NCI-H187 treated with DMSO at 0.1 percent for 48 hours (cell line): ENCODE measurements at places on chromosomes 12 and 14.

GRCh38 chr12:47394070-47394469 is 311.8 kb downstream of the RPAP3 start:
- no peak for DNase-seq

GRCh38 chr12:823028-823698 is 70.8 kb downstream of the WNK1 start:
- no peak for DNase-seq

GRCh38 chr12:45613296-45613695 is 116.2 kb upstream of the ARID2 start:
- no peak for DNase-seq

DNA sequence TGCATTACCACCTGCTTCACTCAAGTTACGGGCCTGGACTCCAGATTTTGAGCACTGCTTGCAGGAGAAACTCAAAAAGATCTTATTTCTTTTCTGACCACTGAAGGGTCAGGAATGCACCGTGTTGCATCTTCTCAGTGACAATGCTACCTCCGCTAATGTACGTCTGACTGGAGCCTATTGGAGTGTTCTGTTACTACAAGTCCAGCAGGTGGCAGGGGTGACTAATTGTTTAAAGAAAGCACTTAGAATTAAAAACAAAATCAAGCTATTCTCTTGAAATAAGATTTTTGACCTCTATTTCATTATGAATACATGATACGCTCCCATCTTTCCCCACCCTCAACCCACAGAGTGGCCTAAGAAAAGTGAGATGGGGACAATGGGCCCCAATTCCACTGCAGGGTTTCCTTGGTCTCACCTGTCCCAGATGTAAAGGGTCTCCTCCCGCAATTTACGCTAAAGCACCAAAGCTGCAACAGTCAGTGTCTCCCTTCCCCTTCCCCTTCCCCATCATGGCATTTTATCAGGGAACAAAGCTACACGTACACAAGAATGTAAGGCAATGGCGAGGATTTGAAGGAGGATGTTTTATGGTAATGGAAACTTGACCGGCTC is 2.2 kb downstream of the TBPL2 start:
- DNase-seq = peak; percentile 40

DNA sequence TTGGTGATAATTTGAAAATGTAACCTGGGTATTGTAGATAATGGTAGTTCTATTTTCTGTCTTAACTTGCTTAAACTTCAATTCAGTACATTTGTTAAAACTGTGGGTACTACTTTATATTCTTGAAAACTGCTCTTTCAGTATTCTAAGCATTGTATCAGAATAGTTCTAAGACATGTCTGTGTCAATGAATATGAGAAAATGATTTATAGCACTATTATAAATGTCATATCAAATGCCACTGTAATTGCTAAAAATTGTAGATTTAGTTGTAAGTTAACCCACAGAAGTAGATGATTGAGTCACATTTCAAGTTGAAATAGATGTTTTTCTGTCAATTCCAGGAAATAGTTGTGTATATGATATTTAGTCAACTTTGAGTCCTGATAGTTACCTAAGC is 2.4 kb downstream of the NAA30 start:
- DNase-seq = no peak

DNA sequence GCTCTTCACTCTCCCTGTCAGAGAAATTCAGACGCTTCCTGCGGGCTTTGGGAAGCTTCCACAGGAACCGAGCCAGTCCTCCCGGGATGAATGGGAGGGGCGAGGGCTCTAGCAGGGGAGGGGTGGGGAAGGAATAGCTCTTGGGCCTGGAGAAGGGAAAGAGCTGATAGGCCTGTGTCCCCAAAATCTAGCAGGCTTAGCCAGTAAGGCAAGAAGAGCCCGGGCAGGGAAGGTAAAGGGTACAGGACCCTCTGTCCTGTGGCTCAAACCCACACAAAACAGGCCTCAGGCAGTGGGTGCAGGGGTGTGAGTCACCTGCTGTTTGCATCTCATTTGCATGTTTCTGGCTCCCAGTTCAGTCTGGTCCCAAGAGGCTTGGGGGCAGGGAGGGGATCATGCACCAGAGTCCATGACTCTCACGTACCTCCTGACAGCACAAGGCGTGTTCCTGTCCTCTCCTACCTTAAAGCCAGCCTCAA is 8.7 kb upstream of the SMUG1 start:
- no peak for DNase-seq

- no peak for DNase-seq
Observed at GRCh38 chr14:20143911-20144310, 5.3 kb downstream of the OR4N5 start.

DNA sequence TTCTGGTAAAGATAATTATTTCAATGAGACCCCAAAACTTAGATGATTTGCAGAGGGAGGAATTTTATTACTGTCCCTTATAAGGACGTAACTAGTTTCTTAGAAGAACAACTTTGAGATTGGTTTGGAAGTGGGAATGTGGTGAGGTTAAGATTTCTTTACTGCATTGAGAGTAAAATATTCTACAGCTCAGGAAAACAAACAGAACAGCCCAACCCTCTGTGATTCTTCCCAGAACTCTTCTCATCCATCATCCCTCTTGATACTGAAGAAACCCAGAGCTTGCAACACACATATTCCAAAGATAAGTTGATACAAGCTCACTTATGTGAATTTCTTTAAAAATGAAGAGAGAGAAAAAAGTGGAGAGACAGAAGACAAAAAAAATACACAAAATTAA is 234.2 kb downstream of the CRADD start:
- DNase-seq = no peak

DNA sequence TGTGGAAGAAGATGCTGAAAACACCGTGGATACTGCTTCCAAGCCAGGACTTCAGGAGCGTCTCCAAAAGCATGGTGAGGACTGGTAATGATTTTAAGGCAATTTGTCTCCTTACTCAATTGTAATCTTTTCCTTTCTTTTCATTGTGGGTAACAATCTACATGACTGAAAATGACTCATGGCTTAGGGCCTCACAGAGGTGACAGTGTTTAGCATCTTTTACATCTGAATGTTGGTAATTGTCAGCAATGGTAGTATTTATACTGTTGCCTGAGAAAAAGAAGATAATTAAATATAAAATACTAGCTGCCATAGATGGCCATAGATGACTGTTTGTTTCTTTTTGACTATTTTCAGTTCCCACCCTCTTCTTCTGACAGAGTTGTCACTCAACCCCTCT is 31.6 kb downstream of the TULP3 start:
- no peak for DNase-seq

GRCh38 chr14:100126401-100126800 is 33.0 kb downstream of the DEGS2 start:
- no peak for DNase-seq

- DNase-seq = no peak
Observed at GRCh38 chr14:31320922-31321766, 99.2 kb downstream of the HEATR5A start.

- no peak for DNase-seq
Observed at GRCh38 chr14:89379006-89379405, 38.0 kb downstream of the FOXN3 start.

DNA sequence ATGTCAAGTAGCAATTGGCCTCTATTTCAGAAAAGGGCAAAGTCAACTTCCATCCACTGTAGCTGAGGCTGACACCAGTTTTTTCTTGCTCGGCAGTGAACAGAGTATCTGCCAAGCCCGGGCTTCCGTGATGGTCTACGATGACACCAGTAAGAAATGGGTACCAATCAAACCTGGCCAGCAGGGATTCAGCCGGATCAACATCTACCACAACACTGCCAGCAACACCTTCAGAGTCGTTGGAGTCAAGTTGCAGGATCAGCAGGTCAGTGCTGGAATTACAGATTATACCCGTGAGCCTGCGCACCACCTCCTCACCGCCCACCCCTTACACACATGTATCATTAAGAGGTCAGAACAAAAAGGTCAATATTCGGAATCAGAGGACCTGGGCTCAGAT is 19.4 kb downstream of the EVL start:
- no peak for DNase-seq

- DNase-seq = no peak
Observed at GRCh38 chr12:53496752-53497032, 2.6 kb downstream of the MAP3K12 start.

DNA sequence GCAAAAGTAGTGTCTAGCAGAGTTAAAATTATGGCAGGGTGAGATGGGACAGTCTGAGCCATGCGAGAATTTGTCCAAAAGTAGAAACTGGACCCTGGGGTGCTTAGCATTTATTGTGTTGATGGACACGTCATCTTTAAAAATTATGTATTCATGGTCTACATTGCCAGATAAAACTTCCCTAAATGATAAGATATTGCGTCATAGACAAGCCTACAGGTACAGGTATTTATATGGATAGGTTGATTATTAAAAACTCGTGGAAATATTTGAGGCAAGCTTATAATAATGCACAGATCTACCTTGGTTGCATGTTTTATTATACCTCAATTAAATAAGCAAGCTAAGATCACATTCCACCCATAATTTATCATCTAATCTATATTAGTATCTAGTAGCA is 196.0 kb upstream of the PDZRN4 start:
- no peak for DNase-seq

- no peak for DNase-seq
Observed at GRCh38 chr12:12745576-12746211, 28.5 kb downstream of the CDKN1B start.

DNA sequence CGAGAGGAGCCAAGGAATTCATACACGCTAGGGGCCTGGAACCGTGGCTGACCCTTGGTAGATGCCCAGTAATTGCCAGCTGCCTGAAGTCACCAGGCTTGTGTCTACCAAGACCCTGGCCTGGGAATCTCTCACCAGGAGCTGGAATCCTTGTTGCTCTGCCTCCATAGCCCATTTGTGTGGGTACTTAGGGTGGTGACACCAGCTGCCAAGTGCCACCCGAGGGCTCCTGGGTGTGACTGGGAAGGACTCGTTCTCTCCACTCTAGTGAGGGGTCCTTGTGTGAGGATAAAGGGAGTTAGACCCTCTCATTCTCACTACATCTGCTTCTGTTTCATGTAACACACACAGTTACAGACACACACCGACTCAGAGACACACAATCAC is 17.9 kb downstream of the SERPINA1 start:
- DNase-seq = no peak

GRCh38 chr12:120055231-120056000 is 61.1 kb downstream of the RAB35 start:
- DNase-seq = no peak

DNA sequence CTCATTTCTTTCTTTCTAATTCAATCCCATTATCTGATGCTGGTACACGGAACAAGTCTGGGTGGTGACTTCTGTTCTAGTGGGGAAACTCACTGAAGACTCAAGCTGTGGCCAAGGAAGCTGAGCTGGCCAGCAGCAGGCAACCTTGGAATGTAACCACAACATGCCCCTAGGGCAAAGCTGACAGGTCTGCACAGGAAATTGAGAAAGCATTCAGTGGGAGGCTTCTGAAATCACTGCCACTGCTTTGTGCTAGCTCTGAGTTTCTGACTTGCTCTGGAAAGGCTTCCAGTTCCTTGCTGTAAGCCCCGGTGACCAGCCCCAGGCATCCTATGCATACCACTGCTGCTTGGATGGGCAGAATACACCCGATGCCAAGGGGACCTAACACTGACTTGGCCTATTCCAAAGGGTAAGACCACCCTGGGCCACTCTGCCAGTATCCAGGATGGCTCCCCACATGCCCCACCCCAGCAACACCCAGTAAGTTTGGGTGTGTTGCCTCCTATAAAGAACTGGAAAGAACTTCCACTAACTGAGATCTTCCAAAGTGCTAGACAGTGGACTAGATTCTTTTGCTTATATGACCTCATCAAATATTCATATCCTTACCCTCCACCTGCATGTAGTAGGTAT is 84.5 kb upstream of the CDKN3 start:
- no peak for DNase-seq

DNA sequence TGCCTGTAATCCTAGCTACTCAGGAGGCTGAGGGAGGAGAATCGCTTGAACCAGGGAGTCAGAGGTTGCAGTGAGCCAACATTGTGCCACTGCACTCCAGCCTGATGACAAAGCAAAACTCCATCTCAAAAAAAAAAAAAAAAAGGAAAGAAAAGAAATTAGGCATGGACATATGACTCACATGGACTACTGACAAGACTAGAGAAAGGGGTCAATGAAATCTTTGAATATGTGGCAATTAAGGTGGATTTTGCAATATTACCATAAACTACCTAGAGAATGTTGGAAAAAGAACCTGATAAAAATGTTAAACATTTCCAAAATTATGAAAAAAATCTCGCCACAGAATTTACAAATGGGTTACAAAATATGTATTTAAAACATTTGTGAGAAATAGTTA is 873.6 kb downstream of the C12orf50 start:
- DNase-seq = no peak

- no peak for DNase-seq
Observed at GRCh38 chr14:37566811-37567371, 28.2 kb downstream of the FOXA1 start.

GRCh38 chr12:123101526-123101925 is 49.4 kb downstream of the PITPNM2 start:
- no peak for DNase-seq

DNA sequence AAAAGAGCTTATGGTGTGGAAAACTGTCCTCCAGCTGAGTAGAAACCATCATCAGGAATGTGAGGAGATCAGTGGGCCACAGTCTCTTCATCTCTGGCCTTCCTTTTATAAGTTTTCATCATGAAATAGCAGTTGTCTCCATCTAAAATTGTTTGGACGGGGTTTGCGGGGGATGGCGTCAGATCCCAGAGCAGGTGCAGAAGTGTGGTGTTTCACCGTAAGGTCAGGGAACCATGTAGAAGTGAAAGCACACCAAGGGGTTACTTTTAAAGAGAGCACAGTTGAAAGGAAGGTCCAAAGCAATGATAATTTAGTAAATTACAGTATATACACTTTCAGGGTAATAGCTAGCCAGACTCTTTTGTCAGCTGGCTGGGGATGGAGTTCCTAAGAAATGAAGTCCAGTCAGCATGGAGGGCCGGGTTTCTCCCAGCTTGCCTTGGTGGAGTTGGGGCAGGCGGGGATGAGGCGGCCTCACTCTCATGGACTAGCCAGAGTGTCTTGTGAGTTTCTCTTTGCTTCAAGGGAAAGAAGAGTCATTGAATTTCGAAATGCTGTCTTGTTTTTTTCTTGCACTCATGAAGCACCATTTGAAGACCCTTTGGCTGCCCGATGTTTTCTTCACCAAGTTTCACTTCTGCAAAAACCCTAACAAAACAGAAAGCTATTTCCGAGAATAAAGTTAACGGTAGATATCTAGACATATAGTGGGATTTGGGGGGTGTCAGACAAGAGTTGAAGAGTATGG is 100.6 kb downstream of the ETV6 start:
- no peak for DNase-seq

- DNase-seq = no peak
Observed at GRCh38 chr12:47164724-47165439, 85.1 kb upstream of the AMIGO2 start.

- DNase-seq = no peak
Observed at GRCh38 chr12:109064143-109064542, 11.8 kb downstream of the USP30 start.

- DNase-seq = no peak
Observed at GRCh38 chr14:58138031-58138713, 13.8 kb downstream of the ARMH4 start.

DNA sequence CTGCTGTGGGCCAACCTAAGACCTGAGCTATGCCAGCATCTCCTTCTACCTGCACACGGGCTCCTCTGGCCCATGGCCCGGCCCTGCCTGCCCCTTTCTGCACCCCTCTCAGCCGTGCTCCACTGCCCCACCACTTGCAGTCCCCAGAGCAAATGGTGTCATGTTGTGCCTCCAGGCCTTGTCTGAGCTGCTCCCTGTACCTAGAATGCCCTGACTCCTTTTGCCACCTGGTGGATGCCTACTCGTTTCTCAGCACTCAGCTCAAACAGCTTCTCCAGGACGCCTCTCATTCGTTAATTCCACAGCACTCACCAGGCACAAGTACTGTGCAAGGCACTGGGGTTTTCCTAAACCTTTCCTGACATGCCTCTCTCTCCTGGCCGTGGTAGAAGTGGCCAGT is 63.2 kb upstream of the PNMA1 start:
- DNase-seq = no peak
